Myocyte (in vitro differentiated cells): ENCODE measurements at places on chromosomes 5 and 9.

DNA sequence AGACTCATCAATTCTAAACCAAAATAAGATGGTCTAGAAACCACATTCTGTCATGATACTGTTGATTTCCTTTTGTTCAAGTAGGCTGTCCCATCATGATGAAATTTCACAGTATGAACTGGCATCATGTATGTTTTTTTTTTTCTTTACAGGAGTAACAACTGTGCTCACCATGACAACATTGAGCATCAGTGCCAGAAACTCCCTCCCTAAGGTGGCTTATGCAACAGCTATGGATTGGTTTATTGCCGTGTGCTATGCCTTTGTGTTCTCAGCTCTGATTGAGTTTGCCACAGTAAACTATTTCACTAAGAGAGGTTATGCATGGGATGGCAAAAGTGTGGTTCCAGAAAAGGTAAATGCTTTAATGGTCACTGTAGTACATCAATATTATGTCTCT, 47.6 kb downstream of the GABRA1 start:
- DNase-seq = no peak

DNA sequence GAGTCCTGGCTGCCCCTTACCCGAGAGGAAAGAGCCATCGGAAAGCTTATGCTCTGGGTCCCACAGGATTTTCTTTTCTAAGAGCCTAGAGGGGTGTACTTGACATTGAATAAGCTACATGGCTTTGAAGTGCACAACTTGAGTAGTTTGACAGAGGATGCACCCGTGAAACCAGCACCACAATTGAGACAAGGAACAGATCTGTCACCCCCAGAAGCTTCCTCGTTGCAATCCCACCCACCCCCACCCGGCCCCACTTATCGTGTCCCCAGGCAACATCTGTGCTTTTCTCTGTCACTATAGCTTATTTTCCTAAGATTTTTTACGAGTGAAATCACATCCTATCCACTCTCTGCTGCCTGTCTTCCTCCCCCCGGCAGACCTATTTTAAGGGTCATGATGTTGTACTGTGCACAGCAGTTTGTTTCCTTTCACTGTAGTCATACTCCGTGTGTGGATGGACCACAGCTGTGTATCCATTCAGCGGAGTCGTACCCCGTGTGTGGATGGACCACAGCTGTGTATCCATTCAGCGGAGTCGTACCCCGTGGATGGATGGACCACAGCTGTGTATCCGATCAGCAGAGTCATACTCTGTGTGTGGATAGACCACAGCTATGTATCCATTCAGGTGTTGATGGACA, 8.8 kb upstream of the FCN2 start:
- DNase-seq = no peak

DNA sequence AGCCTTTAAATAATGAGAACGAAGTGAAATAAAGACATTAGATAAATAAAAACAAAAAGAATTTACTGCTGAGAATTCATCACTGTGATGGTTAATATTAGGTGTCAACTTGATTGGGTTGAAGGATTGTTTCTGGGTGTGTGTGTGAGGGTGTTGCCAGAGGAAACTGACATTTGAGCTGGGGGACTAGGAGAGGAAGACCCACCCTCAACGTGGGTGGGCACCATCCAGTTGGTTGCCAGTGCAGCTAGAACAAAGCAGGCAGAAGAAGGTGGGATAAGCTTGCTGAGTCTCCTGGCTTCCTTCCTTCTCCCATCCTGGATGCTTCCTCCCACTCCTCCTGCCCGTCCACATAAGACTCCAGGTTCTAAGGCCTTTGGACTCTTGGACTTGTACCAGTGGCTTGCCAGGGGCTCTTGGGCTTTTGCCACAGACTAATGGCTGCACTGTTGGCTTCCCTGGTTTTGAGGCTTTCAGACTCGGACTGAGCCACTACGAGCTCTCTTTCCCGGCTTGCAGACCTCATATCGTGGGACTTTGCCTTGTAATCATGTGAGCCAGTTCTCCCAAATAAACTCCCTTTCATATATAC, 43.7 kb upstream of the ABL1 start:
- no peak for DNase-seq

GRCh38 chr5:143124593-143124992, 278.9 kb downstream of the NR3C1 start:
- DNase-seq = no peak

GRCh38 chr5:114319821-114320220, 42.0 kb upstream of the KCNN2 start:
- DNase-seq = no peak

DNA sequence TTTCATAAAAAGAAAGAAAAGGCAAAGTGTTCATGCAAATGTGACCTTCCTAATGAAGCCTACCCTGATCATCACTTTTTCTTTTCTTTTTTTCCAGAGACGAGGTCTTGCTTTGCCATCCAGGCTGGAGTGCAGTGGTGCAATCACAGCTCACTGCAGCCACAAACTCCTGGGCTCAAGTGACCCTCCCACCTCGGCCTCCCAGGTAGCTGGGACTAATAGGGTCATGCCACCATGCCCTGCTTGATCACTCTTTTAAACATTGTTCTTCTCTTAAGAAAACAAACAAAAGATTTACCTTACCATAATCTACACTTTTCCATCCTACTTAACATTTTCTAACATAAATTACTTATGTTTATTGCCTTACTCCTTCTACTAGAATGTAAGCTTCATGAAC, 8.5 kb upstream of the GOLGA1 start:
- DNase-seq = no peak

DNA sequence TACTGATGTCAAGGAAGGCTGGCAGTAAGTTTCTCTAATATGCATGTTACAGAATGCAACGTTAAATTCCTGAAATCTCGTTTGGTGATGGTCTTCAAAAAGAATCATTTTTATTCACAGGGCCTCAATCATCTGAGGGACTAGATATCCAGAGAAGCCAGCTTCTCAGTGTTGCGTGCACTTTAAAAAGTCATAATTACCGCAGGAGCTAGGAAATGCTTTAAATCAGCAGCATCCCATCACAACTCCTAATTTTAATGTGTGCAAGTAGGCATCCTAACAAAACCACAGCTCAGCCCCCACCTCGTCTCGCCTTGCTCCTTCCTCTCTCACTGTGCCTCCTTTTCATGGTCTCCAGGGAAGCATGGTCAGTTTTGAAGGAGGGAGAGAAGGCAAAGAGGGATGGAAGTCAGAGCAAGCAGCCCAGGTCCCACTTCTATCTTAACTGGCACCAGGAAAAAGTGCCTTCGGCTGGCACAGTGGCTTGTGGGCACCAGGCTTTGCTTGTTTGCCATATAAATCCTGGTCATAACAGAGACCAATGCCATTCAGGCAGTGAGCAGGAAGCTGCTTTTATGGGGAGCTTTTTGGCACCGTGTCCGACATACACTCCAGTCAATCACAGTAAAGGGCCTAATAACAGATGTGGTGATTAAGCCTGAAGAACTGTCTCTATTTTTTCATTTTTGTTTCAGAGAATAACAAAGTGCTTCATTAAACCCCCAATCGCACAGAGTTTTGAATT, 21.4 kb downstream of the MEGF10 start:
- peak; percentile 93 for DNase-seq

DNA sequence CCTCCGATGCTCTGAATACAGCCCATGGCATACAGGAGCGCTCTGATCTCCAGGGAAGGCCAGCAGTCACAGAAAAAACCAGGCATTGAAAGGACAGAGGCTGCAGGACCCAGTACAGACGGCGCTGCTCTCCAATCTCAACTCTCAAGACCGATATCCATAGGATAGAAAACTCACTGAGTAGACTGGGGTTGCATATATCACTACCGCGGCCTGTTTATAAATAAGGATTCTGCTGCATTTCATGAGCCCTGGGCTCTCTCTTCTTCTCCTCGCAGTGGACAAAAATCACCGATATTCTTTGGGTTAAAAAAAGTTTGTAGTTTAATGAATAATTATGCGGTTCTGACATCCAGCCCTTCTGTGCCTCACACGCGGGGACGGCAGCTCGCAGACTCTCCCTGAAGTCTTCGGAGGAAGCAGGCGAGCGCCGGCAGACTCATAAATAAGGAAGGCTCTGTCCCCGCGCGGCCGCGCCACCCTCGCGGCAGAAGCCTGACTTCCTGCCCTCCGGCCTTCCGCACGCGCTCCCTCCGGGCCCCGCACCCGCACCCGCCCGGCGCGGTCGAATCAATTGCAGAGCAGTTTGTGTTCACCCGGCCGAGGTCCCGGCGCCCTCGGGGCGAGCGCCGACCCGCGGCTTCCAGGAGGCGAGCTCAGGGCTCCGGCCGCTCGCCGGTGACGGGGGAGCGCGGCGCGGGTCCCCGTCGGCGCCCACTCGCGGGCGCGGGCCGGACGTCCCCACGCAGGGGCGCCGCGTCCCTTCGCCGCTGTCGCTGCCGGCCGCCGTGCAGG, at the start of gene FAM78A:
Gene FAM78A (minus strand): TSS at position 417 of the 795 bp plus-strand sequence. CDS start 331 bp downstream, at position 86.
- DNase-seq = no peak

- DNase-seq = peak; percentile 15
Measured at GRCh38 chr9:38274800-38275199, 117.7 kb upstream of the ALDH1B1 start.

DNA sequence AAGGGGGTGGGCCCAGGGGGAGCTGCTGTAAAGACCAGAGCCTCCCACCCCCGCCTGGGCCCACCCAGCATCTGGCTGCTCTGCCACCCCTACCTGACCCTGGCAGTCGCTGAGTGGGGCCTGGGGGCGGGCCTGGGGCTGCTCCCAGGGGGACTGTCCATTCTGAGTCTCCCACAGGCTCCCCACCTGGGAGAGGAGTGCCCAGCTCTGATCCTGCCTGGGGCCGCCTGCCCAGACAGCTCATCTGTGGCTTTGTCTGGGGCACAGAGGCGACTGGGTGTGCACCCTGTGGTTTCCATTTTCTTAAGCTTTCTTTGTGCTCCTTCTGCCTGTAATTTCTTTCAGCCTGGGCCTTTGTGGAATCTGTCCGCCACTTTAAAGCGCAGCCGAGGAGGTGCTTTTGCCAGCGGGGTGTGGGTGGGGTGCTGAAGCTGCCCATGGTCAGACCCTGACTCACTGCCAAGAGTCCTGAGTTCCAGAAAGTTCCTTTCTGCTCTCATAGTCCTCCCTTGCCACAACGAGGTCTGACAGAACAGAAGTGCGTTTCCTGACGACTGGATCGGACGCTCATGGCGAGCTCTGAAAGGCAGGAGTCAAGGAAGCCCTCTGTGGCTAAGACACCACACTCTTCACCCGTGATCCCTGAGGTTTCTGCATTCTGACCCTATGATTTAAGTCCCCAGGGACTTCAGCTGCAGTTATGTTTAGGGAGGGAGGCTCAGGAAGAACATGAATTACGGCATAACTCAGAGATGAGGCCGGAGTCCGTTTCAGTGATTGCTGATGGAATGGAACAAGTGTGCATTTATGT, 225.0 kb downstream of the FANCC start:
- peak; percentile 95 for DNase-seq
